Mucosa of gallbladder (tissue), 1 donor: ENCODE measurements at places on chromosomes 7 and 10. TPM values are rescaled to one million over a fixed set of nuclear protein-coding genes. Genes with fewer than 3 reads are reported as not detected.

Gene CYP17A1
- total RNA-seq: 7.3 TPM

Gene KIAA1549
- total RNA-seq: 5.7 TPM

Gene CH25H
- 4.0 TPM for total RNA-seq

Gene UCN3
- total RNA-seq: 0.58 TPM

Gene FEZF1
- total RNA-seq: 0.09 TPM

Gene SCIN
- total RNA-seq: 10.6 TPM

Gene SHTN1
- 36.7 TPM for total RNA-seq

Gene CSGALNACT2
- 18.0 TPM for total RNA-seq

Gene PON3
- 14.0 TPM for total RNA-seq

Gene FFAR4
- 6.1 TPM for total RNA-seq

Gene IL15RA
- 25.6 TPM for total RNA-seq

Gene FBXL13
- total RNA-seq: 2.5 TPM

Gene TACC2
- 92.5 TPM for total RNA-seq

Gene STOX1
- 2.6 TPM for total RNA-seq

Gene LDB3
- total RNA-seq: 4.9 TPM

Gene GPR146
- 8.3 TPM for total RNA-seq

Gene PTER
- 11.8 TPM for total RNA-seq

Gene TRPV5
- not detected for total RNA-seq

Gene OR2A12
- not detected for total RNA-seq

Gene BBIP1
- total RNA-seq: 23.7 TPM

Gene ADK
- total RNA-seq: 13.0 TPM

Gene TMEM213
- 0.12 TPM for total RNA-seq

Gene CUL2
- total RNA-seq: 26.2 TPM
